Natural killer cell (primary cell): ENCODE measurements at places on chromosomes 3 and 15.

DNA sequence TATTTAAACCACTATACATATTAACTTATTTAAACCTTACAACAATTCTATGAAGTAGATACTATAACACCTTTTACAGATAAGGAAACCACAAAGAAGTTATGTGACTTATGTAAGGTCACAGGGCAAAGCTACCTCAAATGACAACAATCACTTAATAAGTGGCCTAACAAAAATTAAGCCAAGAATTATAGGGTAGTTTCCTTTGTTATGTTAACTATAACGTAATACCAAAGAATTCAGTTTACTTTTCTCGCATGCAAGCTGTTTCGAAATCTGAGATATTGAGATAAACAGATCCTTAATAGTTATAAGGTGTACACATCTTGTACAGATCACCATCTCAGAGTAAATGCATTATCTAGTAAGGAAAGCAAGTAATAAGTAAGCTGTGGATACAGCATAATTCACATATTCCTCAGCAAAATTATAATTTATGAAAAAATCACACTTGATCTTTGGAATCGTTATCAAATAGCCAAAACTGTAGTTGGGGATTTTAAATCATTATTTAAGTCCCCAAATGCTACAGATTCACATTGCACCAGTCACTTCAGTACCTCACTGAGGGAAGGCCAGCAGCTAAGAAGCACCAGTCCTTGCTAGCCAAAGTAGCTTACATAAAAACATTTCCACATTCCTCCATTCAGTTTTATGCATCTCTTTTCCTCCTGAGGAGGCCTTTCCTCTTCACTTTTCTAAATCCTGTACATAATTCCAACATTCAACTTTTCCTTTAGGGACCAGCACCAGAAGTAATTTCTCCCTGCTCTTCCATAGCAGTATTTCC is 226.8 kb downstream of the TBC1D5 start:
- peaks cover 2% of the 10 kb centered on the region for H3K4me1 ChIP-seq
- no peak for DNase-seq
- no peaks in the 10 kb centered on the region for H3K27me3 ChIP-seq
- no peak overlapping the region for H3K27ac ChIP-seq
- H3K4me3 ChIP-seq = no peak overlapping the region

- no peak for DNase-seq
- no peak overlapping the region for H3K27ac ChIP-seq
- no peaks in the 10 kb centered on the region for H3K27me3 ChIP-seq
- no peaks in the 10 kb centered on the region for H3K36me3 ChIP-seq
- no peak overlapping the region for H3K4me3 ChIP-seq
- H3K4me1 ChIP-seq = no peaks in the 10 kb centered on the region
Observed at GRCh38 chr3:24315971-24316370, 178.7 kb downstream of the THRB start.

DNA sequence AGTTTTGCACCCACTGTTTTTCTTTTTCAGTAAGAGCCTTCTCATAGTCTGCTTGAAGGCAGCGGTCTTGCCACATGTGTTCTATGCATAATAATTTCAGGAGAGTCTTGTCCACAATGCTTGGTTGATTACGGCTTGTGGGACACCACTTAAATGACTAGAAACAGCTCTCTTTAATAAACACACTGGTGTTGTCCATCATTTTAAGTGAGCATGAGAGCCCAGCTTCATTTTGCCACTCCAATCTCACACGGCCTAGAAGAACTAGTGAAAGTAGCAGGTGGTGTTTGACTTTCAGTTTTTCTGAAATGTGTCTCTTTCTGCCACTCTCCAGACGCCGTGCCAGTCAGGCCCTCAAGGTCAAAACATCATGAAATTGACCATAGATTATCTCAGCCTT is 292.1 kb downstream of the LPP start:
- no peaks in the 10 kb centered on the region for H3K27me3 ChIP-seq
- no peak overlapping the region for H3K4me3 ChIP-seq
- H3K36me3 ChIP-seq = no peaks in the 10 kb centered on the region
- H3K4me1 ChIP-seq = peaks cover 31% of the 10 kb centered on the region
- H3K27ac ChIP-seq = peak overlapping the region; percentile 57

- H3K4me3 ChIP-seq = no peak overlapping the region
- no peak for DNase-seq
- H3K36me3 ChIP-seq = no peaks in the 10 kb centered on the region
- no peaks in the 10 kb centered on the region for H3K27me3 ChIP-seq
- H3K27ac ChIP-seq = no peak overlapping the region
- H3K4me1 ChIP-seq = no peaks in the 10 kb centered on the region
Observed at GRCh38 chr3:39568508-39568907, 101.0 kb downstream of the MOBP start.

DNA sequence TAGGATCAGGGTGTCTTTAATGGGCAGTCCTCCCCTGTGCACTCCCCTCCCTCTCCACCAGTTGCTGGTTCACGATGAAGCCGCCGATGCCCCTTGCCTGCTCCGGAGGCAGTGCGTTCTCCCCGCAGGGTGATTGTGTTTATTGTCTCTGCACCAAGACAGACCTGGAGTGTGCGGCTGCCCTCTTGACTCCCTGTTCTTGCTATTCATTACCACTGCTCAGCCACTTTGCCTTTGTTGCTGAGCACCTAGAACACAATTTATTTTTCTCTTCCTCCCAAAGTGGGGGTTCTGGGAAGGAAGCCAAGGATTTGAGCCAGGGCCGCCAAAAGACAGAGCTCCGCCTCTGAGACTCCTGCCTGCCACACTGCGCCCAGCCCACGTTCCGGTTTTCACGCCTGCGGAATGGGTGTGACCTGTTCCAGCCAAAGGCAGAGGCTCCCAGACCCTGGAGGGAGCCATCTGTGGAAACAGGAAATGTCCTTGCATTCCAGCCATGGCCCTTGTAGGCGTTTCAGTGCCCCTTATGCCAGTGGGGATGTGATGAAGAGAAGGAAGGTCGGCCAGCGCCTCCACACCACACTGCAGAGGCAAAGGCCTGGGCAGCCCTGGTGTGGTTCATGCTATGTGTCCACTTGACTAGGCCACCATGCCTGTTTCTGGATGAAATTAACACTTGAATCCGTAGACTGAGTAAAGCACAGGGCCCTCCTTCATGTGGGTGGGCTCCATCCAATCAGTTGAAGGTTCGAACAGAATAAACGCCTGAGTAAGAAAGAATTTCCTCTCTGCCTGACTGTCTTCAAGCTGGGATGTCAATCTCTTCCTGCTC is 85.8 kb downstream of the HMG20A start:
- no peak overlapping the region for H3K27ac ChIP-seq
- no peak overlapping the region for H3K4me3 ChIP-seq

DNA sequence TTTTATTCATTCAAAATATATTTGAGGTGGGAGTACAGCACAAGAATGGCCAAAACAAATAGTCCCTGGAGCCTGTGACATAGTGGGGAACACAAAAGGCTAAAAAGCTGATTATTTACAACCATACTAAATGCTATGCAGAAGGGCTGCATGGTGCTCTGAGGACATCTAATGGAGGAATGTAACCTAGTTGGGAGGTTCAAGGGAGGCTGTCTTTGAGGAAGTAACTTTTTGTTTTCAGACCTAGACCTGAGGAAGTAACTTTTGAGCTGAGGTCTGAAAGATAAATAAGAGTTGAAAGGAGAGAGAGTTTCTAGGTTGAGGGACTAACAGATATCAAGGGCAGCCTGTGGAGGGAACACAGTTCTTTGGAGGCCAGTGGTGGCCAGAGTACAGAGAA is 34.8 kb upstream of the RASA2 start:
- no peak overlapping the region for H3K4me3 ChIP-seq
- H3K27me3 ChIP-seq = no peaks in the 10 kb centered on the region
- peaks cover 6% of the 10 kb centered on the region for H3K4me1 ChIP-seq
- H3K27ac ChIP-seq = peak overlapping the region; percentile 15
- peaks cover 9% of the 10 kb centered on the region for H3K36me3 ChIP-seq

DNA sequence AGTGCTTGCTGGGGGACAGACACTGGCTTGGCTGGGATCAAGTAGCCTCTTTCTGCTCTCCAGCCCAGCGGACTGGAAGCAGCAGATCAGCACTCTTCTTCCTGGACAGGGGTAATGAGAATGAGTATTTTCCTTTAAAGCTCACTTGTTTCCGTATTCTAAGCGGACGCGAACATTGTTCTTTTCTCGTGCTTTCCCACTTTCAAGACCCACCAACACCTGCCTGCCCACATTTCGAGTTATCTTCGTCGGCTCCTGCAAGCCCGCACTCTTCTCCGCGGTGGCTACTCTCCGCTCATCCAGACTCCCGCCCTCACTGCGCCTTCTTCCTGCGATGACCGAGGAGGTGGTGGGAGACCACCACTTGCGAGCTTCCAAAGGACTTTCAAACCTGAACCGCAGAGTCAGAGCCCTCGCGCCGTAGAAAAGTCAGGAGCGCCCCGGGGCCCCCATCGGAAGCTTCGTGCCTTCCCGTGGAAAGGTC is 1.6 kb upstream of the PPM1L start:
- no peaks in the 10 kb centered on the region for H3K27me3 ChIP-seq
- H3K4me1 ChIP-seq = peaks cover 28% of the 10 kb centered on the region
- peak overlapping the region; percentile 93 for H3K4me3 ChIP-seq
- no peaks in the 10 kb centered on the region for H3K36me3 ChIP-seq

DNA sequence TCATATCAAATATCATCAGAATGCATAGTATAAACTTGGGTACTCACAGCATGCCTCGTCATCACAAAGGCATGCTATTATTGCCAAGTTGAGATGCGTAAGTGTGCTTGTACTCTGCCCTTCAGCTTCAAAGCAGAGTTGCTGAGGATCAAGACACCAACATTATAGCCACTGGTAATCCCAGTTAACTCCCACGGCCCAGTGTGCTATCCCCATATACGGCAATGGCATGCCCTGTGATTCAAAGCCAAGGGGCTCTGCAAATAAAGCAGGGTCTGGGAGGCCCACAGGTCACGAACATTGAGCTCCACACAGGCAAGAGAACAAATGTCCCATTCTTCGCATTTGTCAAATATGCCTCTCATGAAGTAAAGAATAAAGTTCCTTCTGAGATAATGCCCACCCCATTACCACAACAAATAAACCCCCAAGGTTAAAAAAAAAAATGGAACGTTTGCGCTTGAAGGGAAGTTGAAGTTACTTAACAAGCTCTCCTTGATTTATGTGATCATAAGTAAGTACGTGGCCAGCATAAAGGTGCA is 298.1 kb upstream of the NECTIN3 start:
- no peak overlapping the region for H3K4me3 ChIP-seq
- DNase-seq = no peak
- H3K36me3 ChIP-seq = no peaks in the 10 kb centered on the region
- no peaks in the 10 kb centered on the region for H3K27me3 ChIP-seq

DNA sequence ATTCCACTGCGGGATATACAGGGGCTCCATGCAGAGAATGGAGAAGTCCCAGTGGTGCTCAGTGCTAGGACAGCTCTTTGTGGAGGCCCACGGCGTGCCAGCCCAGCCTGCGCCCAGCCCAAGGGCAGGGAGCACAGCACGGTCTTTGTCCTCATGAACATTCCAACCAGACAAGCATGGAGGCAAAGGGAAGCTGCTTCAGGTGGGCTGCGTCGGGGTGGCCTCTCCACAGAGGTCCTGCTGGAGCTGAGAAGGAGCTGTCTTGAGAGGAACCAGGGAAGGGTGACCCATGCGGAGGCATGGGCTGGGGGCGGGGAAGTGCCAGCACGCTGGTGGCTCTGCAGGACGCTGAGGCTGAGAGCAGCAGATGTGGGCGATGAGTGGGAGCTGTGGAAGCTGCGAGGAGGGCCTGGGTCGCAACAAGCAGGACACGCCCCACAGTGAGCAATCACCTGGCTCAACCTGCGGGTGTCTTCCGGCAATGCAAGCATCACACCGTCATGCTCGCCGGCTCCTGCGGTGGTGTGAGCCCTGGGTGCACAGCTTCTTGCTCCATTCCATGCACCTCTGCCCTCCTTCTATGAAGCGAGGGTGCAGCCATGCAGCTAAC is 14.0 kb upstream of the KLF15 start:
- H3K4me1 ChIP-seq = no peaks in the 10 kb centered on the region
- H3K27me3 ChIP-seq = no peaks in the 10 kb centered on the region
- H3K27ac ChIP-seq = no peak overlapping the region
- no peak for DNase-seq
